ENCODE measurements at places on chromosomes 12 and 14.

GRCh38 chr14:81211844-81212243 lies 8.9 kb downstream of the GTF2A1 start:
- DNase-seq: peak; percentile 27

- no peak for DNase-seq
Observed at GRCh38 chr14:104749111-104749649, 3.8 kb upstream of the SIVA1 start.

- DNase-seq: no peak
Observed at GRCh38 chr14:81416194-81416952, 16.2 kb upstream of the STON2 start.

- DNase-seq: peak; percentile 80
Observed at GRCh38 chr14:24941719-24942118, 108.2 kb downstream of the STXBP6 start.

GRCh38 chr12:82855872-82856271 lies 169.2 kb downstream of the TMTC2 start:
- DNase-seq: no peak

- DNase-seq: peak; percentile 34
Observed at GRCh38 chr12:124833693-124834122, 30.0 kb downstream of the SCARB1 start.

GRCh38 chr12:26043135-26044006 lies 81.5 kb downstream of the BHLHE41 start:
- DNase-seq: no peak

GRCh38 chr12:85296362-85296761 lies 16.3 kb downstream of the ALX1 start:
- DNase-seq: no peak

GRCh38 chr14:101072945-101073597 lies 169.5 kb upstream of the RTL1 start:
- peak; percentile 59 for DNase-seq

DNA sequence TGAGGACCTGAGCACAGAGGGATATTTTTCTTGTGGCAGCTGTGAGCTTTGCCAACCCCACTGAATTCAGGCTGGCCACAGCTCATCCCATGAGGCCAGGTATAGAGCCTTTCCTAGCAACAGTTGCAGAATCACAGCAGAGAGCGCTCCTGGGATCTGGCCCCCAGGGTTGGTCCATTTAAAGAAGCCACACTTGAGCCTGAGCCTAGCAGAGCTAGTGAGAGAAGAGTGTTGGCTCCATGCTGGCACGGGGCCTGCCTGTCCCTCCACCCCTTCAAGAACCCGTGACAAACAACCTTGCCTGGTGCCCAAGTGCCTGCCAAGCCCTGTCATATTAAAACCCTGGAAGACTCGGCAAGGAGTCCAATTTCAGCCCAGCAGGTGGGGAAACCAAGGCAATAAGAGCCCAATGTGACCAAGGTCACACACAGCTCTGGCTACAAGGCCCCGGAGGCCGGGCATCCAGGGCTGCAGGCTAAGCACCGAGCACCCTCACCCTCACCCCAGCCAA lies 91.6 kb downstream of the LRRC74A start:
- peak; percentile 73 for DNase-seq

DNA sequence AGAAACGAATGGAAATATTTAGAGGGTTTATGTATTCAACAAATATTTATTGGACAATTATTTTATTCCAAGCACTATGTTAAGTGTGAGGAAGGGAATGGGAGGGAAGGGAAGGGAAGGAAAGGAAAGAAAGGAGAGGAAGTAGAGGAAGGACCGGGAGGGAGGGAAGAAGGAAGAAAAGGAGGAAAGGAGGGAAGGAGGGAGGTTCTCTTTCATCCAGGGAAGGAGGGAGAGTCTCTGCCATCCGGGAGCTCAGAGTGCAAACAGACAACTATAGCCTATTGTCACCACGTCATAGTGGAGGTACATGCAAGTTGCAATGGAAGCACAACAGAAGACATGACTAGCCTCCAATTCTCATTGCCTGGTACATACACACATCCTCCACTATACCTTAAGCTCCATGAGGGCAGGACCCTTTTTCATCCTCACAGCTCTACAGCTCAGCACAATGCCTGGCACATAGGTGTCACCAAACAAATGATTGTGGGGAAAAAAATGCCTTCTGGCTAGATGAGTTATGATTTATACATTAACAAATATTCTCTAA lies 48.1 kb downstream of the DAD1 start:
- DNase-seq: no peak

DNA sequence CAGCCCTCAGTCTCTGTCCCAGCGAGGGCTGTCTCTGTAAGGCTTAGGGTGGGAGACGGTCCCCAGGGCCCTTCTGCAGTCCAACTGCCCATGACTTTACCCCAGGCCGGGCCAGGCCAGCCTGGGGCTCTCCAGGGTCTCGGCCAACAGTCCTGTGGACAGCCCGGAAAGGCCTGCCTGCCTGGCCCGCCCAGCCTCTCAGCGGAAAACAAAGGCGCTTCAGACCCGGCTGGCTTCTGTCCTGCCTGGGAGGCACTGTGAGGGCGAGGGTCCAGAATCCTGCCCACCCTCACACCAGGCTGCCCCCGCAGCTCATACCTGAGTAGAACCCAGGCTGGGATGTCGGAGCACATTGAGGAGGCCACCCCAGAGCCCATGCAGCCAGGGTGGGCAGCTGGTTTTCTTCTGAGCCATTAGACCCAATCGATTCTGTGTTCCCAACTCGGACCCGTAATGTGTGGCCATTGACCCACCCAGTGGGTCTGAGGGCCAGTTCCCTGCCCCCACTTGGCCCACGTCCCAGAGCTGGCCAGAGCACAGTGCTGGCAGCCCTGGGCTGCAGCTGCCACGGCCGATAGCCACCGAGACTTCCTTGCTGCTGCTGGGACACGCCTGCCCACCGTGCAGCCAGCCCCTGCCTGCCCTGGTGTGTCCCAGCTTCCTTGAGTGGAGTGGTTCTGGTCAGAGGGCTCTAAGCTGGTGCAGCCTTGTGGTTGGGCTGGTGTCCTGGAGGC lies 1.6 kb downstream of the CRIP2 start:
- peak; percentile 70 for DNase-seq
